NCI-H226 (cell line): ENCODE measurements at places on chromosomes 7 and 10.

DNA sequence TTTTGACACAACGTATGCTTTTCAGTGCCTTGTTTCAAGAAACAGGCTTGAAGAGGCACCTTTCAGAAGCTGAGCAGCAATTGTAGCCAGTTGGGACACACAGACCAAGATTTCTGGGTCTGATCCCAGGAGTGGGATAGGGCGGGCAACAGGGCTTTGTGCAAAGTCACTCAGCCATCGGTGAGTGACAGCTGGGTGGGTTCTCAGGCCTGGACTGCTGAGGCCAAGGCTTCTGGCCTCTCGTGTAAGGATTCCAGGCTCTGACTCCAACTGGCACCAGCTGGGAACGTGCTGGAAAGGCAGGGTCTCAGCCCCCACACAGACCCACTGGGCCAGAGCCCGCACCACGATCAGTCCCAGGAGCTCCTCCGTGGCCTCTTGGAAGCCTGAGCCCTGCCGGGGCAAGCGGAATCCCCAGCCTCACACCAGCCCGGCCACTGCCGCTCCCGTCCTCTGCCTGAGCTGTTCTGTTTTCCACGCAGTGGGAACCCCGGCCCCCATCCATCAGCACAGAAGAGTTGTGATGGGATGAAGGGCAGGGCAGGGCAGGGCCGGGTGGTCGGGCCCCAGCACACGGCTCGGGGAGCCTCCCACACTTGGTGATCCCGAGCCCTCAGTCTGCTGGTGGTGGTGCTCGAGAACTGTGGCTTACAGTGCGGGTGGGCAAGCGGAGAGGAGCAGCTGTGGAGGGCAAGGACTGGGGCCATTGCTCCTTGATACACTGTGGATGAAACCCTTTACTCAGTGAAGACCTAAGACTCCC, 46.8 kb downstream of the VIPR2 start:
- no peak for DNase-seq

DNA sequence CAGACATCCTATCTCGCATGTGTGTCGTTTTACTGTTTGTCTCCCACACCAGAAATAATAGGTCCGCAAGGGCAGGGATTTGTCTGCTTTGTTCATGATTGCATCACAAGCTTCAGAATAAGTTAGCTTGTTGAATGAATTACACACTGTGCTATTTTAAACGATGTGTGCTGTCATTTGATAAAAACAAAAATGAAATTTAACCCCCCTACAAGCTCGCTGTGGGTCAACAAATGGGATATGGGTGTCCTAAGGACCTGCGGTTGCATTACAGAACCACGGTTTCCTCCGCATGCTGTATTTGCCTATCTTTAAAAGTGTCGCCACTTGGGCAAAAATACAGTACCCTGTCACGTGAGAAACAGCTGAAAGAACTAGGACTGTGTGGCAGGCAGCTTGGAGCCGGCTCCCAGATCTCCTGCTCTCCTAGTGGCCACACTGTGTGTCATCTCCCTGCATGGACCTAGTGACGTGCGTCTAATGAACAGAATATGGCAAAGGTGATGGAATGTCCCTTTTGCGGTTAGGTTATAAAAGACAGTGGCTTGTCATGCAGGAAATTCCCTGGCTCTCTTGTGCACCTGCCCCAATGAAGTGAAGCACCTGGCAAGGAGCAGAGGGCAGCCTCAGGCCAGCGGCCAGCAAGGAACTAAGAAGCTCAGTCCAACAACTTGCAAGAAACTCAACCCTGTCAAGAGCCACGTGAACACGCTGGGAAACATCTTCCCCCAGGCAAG, 32.9 kb upstream of the CRYGN start:
- no peak for DNase-seq

GRCh38 chr7:77415476-77415822, 700 bp downstream of the GSAP start:
- DNase-seq, result no peak

DNA sequence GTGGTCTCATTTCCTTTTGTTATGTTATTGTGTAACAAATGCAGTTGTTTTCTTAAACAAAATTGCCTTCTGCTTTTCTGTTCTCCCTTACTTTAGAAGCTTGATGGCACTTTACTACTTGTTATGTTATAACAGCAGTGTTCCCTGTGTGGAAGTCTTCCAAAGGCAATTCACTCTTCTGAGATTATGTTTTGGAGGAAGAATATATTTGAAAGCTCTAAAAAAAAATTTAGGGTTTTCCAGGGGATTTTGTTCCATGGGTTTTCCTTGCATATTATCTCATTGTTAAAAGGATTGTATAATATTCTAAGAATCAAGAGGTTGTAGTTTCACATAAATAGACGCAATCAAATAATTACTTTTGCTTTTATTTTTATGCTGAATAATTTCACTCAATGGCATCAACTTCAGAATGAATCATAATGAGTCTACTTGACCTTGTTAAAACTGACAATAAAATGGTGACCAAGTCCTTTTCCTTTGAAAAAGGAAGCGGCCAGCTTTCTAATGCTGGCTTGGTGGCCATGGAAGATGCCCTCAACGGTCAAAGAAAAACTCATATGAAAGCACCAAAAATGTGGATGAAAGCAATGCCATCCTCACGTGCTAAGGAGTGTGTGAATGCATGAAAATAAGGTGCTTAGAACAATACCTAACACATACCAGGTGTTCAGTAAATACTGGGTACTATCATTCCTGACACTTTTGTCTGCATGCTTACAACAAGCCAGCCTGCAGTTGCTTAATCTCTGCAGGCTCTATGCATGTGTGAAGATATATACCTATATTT, 92.4 kb upstream of the KLF6 start:
- no peak for DNase-seq

DNA sequence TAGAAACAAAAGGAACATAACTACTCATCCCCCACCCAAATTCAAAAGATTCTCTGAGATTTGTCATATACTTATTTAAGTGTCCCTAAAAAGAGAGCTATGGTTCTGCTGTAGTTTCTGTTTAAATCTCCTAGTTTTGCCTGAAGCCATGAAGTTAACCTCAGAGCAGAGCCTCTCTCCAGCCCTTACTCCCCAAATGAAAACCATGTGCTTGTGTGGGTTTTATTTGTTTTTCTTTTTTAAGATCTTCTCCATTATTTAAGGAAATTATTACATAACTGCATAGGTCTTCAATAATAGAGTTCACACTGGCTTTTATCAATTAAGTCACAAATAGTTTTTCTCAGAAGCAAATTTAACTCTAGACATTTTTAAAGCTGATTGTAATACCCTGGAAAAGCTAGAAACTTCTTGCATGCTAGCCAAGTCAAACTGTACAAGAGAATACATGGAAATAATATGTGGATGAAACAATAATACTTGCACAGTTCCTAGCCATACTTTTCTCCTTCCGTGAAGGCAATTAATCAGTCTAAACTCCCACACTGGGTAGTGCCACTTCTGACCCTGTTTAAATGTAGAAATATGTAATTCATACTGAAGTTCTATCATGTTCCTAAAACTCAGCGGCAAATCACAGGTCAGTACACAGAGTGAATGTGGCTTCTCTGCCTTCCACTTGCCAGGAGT, 579.7 kb downstream of the SUGCT start:
- no peak for DNase-seq

DNA sequence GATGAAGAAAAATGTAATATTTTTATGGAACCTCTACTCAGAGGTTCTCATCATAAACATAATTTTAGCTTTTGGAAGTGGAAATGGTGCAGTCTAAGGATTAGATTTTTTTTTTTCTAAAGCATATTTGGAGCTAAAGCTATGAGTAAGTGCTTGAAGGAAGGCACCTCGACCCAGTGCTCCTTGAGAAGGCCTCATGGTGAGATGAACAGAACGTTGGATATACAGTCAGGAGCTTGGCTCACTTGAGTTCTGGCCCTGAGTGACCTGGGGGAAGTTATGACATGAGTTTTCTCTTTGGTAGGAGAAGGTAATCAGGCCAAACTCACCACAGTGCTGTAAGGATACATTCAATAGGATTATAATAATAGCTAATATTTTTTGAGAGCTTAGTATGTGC, 163.3 kb downstream of the JCAD start:
- DNase-seq, result no peak

GRCh38 chr10:98006266-98006665, 24.2 kb downstream of the CRTAC1 start:
- no peak for DNase-seq

DNA sequence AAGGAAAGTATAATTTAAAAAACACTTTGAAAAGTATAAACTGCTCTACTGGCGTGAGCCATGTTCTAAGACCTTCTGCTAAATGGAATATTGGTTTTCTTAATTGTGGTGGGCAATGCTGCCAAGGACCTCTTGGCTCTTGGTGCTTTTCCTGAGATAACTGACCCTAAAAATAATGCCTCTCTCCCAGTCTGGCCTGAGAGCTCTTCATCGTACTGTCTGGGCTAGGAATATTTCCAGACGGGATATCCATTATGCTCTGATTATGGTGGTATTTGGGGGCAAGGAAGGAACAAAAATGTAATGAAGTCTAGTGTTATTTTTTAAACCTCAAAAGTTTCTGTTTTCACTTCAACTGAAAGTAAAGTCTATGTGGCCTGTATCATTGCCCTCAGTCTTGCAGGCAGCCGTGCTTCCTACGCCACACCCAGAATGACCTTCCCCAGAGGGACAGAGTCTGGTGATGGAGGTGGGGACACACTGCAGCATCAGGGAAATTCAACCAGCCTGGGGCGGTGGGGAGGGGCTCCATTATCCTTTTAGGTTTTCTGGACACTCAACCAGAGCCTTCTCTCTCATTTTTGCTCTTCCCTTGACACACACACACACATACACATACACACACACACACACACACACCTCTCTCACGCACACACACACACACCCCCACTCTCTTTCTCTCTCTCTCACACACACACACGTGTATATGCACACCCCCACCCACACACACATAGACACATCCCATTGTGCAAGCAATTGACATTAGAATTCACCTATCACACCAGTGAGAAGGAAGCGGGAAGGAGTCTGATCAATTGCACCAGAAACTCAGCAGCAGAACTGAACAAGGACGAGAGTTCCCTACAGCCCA, 99.6 kb downstream of the LRRC18 start:
- no peak for DNase-seq

- DNase-seq, result no peak
These were observed 66.1 kb upstream of the STK17A start for GRCh38 chr7:43516581-43517342.

GRCh38 chr7:115731796-115732471, 298.6 kb downstream of the TFEC start:
- DNase-seq, result no peak

- no peak for DNase-seq
These were observed 78.3 kb upstream of the SLC26A5 start for GRCh38 chr7:103524042-103524907.

DNA sequence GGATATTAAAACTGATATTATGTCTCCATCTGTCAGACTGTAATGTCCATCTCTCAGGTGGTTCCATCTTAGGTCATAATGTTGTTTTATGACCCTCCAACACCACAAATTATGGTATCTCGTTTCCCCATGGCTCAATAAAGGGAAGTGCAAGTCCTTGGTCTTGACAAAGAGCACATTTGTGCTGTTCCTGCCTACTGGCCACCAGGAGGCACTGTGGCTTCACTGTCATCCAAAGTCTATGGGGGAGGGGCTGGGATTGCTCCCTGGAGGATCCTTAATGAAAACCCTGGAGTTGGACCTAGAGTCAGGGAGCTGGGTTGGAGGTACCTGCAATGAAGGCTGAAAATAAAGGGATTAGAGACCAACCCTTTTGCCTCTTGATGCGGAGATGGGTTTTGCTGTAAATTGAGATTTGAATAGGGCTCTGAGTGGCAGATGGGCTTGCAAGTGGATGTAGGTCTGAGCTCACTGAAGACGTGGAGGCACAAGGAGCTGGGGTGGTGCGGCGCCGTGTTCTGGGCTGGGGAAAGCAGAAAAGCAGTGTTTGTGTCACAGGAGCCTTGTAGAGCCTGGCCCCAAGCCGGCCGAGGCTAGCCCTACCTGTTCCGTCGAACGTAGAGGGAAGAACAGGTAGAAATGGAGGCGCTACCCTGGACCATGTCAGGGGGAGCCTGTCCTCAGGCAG, 180.5 kb upstream of the PRSS58 start:
- DNase-seq, result no peak

DNA sequence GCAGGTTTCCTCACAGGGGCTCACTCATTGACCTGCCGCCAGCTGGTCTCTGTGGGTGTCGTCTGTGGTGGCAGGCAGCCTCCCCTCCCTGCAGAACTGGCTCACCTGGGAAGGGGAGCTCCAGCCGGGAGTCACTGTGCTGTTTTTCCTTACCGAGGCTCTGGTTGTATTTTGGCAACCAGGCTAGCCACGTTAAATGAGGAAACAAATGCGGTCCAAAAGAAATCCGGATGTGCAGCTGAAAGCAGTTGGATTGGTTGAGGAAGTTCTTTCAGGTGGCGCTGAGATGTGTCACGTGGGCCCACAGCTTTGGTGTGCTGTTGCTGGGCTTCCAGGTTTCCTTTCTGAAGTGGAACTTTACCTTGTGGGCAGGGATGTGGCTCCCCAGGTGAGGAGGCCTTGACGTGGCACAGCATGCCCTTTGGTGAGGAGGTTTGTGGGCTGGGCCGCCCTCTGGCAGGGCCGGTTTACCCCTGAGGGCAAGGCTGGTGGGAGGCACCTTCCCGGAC, 14.2 kb downstream of the MTURN start:
- no peak for DNase-seq

DNA sequence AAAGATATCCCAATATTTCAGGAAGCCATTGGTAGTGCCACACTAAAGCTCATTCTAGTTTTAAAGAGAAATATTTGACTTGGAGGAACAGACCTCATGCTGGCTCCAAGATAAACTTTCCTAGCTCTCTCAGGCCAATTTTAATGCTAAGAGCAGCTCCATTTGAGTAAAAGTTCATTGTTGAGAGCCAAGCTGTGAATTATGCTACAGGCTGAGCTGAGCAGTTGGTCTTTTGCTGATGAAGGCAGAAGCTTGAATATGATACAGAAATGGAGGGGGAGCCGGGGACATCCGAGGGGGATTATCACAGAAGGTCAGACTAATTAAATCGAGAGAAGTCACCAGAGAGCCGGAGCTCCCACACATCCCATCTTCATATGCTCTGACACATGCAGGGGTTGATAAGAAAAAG, 175.7 kb upstream of the AUTS2 start:
- no peak for DNase-seq

GRCh38 chr10:404991-405390, 269.7 kb downstream of the ZMYND11 start:
- no peak for DNase-seq

DNA sequence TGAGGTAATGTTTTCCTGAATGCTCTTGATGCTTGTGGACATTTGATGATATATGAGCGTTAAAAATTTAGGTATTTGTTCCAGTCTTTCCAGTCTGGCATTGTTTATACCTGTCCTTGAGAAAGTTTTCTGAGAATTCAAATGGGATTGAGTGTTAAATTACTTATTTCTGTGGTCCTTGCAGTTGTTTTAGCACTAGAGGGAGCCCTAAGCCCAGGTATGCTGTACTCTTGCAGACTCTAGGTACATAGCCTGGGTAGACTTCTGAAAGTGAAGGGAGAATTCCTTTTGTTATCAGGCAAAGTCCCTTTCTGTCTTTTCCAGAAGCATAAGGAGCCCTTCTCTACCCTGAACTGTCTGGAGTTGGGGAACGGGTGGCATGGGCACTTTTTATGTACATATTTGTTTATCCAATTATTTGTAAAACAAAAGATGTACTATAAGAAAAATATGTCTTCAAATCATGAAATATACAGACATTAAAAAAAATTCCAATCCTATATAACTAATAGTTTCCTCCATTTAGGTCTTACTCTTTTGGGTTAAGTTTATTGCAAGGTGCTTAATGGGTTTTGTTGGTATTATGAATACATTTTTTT, 262.1 kb downstream of the ATRNL1 start:
- DNase-seq, result peak; percentile 10
